ENCODE measurements at places on chromosomes 5 and 9. TPM values are rescaled to one million over a fixed set of nuclear protein-coding genes. Genes with fewer than 3 reads are reported as not detected.

DNA sequence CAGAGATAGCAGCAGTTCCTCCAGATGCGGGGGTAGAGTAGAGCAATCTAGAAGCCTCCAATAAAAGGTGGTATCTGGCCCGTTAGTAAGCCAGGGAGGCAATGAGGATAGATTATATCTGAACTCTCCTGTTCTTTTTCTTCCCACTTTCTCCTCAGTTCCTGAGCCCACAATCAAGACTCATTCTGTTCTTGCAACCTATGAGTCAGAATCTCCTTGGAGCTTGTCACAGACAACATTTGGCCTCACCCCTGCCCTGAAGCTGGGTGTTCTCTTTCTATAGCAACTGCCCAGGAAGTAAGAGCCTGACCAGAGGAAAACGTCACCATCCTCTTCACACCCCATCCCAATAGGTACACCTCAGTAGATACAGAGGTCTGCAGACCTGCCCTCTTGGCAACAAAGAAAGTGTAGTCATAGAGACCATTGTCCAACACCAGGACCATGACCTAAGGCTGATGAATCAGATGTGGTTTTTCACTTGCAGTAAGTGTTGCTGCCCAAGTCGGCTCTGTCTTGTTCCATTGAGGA lies 76.3 kb upstream of the PCA3 start:
- DNase-seq, result no peak
- no peak overlapping the region for H3K4me3 ChIP-seq
- no peaks in the 10 kb centered on the region for H3K36me3 ChIP-seq
- peaks cover 4% of the 10 kb centered on the region for H3K27me3 ChIP-seq
- no peaks in the 10 kb centered on the region for H3K4me1 ChIP-seq

DNA sequence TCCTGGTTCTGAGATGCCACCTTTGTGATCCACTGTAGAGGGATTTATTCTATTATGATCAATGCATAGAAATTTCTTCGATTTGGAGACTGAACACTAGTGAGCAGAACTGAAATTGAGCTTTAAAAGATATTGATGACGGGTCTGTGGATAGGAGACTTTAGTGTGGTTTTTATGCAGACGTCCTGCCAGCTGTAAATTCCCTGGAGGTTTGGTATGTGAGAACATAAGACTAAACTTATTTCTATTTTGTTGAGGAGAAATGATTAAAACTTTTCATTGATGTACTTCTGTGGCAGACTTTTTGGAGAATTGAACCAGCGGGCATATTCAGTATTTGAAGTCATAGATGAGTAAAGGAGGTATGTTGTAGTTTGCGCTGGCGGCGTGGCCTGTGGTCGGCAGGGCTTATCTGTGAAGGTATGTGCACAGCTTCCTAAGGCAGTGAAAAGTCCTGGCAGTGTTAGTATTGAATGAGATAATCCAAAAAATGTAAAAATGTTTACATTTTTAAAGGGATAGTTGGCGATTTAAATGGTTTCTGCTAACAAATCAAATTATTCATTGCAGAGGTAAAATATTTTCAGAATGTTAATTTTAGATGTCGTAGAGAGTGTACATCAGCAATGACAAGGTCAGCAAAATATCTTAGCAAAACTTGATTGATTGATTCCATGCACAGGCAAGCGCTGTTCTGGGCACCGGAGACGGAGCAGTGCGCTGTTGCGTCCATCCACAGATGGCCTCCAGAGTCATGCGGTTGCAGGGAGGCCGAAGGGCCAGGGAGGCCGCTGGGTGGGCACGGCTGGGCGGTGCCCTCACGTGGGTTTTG lies 20.4 kb downstream of the TENT4A start:
- no peak for DNase-seq
- no peak overlapping the region for H3K4me3 ChIP-seq
- no peaks in the 10 kb centered on the region for H3K27me3 ChIP-seq
- H3K36me3 ChIP-seq, result peaks cover 18% of the 10 kb centered on the region
- no peak overlapping the region for H3K27ac ChIP-seq
- H3K4me1 ChIP-seq, result no peaks in the 10 kb centered on the region

- no peak overlapping the region for H3K27ac ChIP-seq
- no peak overlapping the region for H3K4me3 ChIP-seq
- H3K27me3 ChIP-seq, result peaks cover 8% of the 10 kb centered on the region
- H3K4me1 ChIP-seq, result no peaks in the 10 kb centered on the region
Observed at GRCh38 chr5:17378346-17378997, 119.6 kb upstream of the TAF11L2 start.

DNA sequence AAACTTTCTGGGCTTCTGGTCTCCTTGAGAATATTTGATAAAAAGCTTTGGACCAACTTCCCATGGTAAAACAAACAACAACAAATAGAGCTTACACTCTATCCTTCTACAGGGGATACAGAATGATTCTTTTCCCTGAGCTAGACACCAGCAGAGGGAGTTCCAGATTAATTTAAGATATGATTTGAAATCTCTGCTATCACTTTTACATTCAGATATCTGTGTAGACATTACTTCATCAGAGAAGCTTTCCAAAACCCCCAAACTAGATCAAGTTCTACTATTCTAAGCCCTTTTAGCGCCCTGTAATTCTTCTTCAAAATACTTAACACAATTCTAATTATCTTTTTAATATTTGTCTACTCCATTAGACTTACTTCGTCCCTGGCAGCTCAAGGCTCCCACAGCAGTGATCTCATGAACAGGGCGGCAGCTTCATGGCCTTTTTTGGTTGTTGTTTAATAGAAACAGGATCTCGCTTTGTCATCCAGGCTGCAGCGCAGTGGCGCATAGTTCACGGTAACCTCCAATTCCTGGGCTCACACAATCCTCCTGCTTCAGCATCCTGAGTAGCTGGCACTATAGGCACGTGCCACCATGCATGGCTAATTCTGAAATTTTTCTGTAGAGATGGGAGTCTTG lies 955 bp upstream of the GALNT12 start:
- H3K36me3 ChIP-seq, result no peaks in the 10 kb centered on the region
- peaks cover 22% of the 10 kb centered on the region for H3K27me3 ChIP-seq
- no peak for DNase-seq
- H3K27ac ChIP-seq, result no peak overlapping the region
- peaks cover 29% of the 10 kb centered on the region for H3K4me1 ChIP-seq

Gene STPG3
- not detected for total RNA-seq
